ENCODE measurements at places on chromosomes 11 and 22. TPM values are rescaled to one million over a fixed set of nuclear protein-coding genes. Genes with fewer than 3 reads are reported as not detected.

NPAS4 gene
- total RNA-seq = 0.44 TPM

OR51E2 gene
- not detected for total RNA-seq

TMEM109 gene
- total RNA-seq = 24.1 TPM

GRCh38 chr11:77066229-77067042, at the start of gene CAPN5:
TSS of gene CAPN5 (plus strand) at chr11:77066971. CDS start at chr11:77084887, 17,916 bp downstream.
- DNase-seq = peak; percentile 95

- DNase-seq = no peak
These were observed 435.6 kb upstream of the LRRC4C start for GRCh38 chr11:41895081-41895480.

DNA sequence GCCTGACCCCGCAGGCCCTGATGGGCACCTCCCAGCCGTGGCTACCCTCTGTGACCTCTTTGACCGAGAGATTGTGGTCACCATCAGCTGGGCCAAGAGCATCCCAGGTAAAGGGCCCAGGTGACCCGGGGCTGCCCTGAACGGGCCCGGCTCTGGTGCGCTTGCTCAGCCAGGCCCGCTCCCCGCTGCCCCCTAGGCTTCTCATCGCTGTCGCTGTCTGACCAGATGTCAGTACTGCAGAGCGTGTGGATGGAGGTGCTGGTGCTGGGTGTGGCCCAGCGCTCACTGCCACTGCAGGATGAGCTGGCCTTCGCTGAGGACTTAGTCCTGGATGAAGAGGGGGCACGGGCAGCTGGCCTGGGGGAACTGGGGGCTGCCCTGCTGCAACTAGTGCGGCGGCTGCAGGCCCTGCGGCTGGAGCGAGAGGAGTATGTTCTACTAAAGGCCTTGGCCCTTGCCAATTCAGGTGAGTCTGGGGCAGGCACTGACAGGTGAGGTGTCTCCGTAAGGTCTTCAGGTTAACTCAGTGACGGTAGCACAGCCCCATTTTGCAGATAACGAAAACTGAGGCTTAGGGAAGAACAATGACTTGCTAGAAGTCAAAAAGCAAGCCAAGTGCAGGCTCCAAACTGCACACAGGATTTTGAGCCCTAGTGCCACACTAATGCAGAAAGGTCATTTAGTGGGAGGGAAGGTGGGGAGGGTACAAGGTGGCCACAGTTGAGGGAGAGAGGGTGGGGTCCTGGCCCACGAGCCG, 2.4 kb downstream of the TRMT112 start:
- DNase-seq = no peak

GRCh38 chr11:72988821-72989220, 153.3 kb downstream of the FCHSD2 start:
- no peak for DNase-seq

DNA sequence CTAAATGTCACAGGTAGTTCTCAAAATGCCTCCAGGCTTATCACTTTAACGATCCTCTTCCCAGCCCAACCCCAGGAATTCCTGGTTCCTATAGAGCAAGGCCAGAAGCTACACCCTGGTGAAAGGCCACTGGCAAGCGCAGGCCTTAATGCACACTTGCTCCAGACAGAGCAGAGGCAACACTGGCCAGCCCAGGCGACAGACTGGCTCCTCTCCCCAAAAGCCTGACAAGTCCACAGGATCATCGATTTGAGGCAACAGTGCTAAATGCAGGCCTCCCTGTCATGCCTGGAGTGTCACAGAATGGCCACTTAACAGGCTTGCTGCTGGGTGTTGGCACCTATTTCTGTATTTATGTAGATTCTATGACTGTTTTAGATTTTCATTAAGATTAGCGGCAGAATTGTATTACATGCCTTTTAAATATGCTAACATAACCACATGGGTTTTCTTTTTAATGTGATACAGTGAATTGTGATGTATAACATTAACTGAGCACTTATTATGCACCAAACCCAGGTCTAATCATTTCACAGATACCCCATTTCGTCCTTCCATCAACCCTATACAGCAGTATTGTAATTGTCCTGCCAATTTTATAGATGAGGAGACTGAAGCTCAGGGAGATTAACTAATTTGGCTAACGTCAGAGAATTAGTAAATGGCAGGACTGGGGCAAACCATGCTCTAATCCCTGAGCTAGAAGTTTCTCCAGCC, 38.6 kb downstream of the PACSIN2 start:
- no peak for DNase-seq

DNA sequence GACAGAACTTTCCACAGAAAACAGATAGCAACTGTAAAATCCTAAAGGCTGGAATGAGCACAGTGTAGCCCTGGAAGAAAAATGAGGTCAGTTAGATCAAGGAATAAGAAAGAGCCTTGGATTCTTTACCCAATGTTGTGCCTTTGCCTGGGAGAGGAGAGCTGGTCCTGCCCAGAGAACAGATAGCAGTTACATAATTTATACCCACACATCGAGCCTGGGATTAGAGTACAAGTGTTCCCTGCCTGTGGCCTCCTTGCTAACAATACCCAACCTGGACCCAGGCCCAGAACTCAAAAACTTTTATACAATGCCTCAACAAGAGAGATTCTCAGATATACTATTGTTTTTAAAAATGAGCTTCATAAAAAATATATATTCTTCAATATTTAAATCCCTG, 1998.4 kb downstream of the LRRC4C start:
- DNase-seq = no peak

DNA sequence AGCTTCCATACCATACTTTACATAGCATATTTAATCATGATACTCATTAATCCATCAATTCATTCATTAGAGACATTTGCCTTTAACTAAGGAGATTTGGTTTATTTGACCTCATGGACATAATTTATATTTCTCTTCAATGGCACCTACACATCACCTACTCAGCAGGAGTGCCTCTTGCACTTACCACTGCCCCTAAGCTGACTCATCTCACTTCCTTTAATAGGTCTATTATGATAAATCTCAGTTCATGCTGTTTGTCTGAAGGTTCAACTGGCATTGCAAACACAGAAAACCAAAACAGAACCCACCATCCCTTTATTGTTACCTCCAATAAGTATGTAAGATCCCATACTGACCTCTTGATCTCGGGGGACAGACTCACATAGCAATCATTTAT, 186.7 kb downstream of the LUZP2 start:
- no peak for DNase-seq

GRCh38 chr11:76235233-76236091, 29.2 kb upstream of the WNT11 start:
- DNase-seq = peak; percentile 94

Data from WTC11 (cell line).